ENCODE measurements at places on chromosomes 7 and 10. TPM values are rescaled to one million over a fixed set of nuclear protein-coding genes. Genes with fewer than 3 reads are reported as not detected.

DNA sequence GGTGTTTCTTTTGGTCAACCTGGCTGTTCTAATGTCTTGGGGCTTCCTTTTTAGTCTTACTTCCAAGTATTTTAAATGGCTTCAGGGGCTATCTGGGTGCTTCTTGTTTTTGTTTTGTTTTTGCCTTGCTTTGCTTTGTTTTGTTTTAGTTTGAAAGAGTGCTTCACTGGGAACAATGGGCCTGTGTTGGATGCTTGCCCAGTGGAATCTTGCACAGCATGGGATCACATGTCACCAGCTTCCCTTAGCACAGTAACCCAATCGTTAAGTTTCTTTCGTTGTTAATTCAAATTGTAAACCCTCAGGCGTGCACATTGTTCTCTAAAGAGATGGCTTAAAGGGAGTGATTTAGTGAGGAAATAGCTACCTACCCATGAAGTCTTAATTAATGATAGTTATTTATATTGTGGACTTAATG, 8.9 kb downstream of the COL17A1 start:
- H3K27me3 ChIP-seq = no peaks in the 10 kb centered on the region
- no peak overlapping the region for H3K4me3 ChIP-seq
- no peak overlapping the region for H3K27ac ChIP-seq

DNA sequence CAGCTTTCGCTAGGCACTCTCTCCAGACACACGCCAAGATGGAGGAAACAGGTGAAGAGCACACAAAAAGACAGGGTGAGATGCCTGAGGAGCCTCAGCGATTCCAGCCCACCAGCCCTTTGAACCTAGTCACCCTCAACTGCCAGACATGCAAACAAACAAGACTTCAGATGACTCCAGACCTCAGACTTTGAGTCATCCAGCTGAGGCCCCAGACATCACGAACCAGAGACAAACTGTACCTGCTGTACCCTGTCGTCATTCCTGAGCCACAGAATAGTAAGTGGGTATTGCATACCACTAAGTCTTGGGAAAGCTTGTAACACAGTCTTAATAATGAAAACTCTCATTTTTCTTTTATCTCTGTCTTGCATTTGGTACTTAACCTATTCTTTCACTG, 126.6 kb upstream of the LSM8 start:
- no peak for DNase-seq
- H3K27me3 ChIP-seq = no peaks in the 10 kb centered on the region
- no peaks in the 10 kb centered on the region for H3K4me1 ChIP-seq

Gene MCMBP
- total RNA-seq = 45.3 TPM

GRCh38 chr10:88111294-88111693, 247.9 kb downstream of the PTEN start:
- no peak overlapping the region for H3K27ac ChIP-seq
- H3K4me1 ChIP-seq = no peaks in the 10 kb centered on the region
- H3K4me3 ChIP-seq = no peak overlapping the region
- no peaks in the 10 kb centered on the region for H3K36me3 ChIP-seq
- H3K27me3 ChIP-seq = no peaks in the 10 kb centered on the region

DNA sequence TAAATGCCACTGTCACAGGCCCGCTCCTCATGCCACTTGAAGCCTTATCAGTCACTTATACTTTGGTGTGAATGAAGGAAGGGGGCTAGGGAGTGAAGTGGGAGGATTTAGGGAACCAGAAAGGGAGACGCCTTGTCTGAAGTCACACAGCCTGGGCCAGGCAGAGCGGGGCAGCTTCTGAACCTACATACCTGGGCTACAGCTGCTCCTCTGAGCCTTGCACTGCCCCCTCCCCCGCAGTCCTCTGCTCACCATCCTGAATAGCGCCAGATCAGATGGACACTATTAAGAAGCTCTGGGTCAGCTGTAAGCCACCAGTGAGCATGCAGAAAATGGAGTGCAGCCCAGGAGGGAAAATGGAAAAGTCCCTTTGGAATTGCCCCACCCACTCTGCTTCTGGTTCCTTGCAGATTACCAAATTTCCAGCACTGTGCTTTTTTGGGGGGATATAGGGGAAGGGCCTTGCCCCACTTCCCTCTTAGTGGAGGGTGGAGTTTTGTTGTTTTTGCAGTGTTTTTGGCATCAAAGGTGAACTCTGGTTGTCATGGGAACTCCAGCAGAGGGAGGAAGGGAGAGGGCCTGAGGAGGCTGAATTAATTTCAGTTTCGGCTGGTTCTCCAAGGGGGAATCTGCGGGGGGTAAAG, 35.0 kb upstream of the ADCYAP1R1 start:
- H3K27me3 ChIP-seq = no peaks in the 10 kb centered on the region
- H3K4me1 ChIP-seq = no peaks in the 10 kb centered on the region
- H3K27ac ChIP-seq = no peak overlapping the region
- DNase-seq = peak; percentile 24
- no peak overlapping the region for H3K4me3 ChIP-seq
- no peaks in the 10 kb centered on the region for H3K36me3 ChIP-seq

DNA sequence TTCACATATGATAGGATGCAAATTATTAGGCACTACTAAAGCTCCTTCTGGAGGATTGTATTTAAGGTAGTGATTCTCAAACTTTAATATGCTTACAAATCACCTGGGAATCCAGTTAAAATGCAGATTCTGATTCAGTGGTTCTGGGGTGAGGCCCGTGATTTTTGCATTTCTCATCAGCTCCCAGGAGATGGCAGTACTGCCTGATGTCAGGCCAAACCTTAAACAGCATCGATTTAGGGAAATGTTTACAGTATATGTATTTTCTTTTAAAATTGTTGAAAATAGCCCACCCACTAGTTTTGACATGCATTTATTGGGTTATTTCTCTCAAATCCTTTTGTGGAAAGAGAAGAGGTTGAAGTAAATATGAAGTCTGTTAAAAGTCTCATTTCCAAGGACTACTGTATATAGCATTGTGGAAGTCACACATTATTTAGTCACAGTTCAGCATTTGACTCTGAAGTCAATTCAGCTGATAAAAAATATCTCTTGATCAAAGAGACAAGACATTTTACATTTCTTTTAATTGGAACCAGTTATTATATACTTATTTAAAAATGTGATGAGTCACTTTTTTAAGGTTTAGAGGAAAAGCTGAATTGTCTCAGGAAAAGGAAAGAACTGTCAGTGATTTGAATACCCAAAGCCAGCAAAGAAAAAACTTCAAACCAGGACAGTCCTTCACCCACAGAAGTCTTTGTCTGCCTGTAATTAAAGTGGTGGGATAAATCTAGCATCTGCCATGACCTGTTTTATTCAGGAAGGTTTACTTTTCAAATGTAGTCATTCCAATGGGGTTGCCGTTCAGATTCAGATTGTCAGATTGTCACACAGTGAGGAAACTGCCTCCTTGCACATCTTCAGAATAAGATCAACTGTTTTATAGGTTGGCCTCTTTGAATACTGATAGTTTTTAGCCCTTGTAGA, 21.1 kb upstream of the HBP1 start:
- no peak overlapping the region for H3K4me3 ChIP-seq
- H3K36me3 ChIP-seq = no peaks in the 10 kb centered on the region
- no peak overlapping the region for H3K27ac ChIP-seq
- H3K27me3 ChIP-seq = no peaks in the 10 kb centered on the region
- no peaks in the 10 kb centered on the region for H3K4me1 ChIP-seq

Gene DUSP5
- 23.7 TPM for total RNA-seq

Gene SEMA4G
- 6.1 TPM for total RNA-seq

GRCh38 chr7:128867241-128867640, 4.6 kb downstream of the ATP6V1F start:
- no peak overlapping the region for H3K27ac ChIP-seq
- H3K36me3 ChIP-seq = peaks cover 16% of the 10 kb centered on the region
- no peak overlapping the region for H3K4me3 ChIP-seq
- H3K4me1 ChIP-seq = peaks cover 14% of the 10 kb centered on the region
- no peaks in the 10 kb centered on the region for H3K27me3 ChIP-seq

- H3K36me3 ChIP-seq = no peaks in the 10 kb centered on the region
- H3K27ac ChIP-seq = no peak overlapping the region
- no peak overlapping the region for H3K4me3 ChIP-seq
Observed at GRCh38 chr7:118777308-118777707, 552.8 kb downstream of the ANKRD7 start.

Gene CRYGN
- total RNA-seq = 0.22 TPM

- DNase-seq = no peak
- no peaks in the 10 kb centered on the region for H3K27me3 ChIP-seq
- H3K4me1 ChIP-seq = no peaks in the 10 kb centered on the region
- H3K27ac ChIP-seq = no peak overlapping the region
Observed at GRCh38 chr10:91017198-91017597, 96.3 kb upstream of the ANKRD1 start.

GRCh38 chr10:15325243-15325943, 45.7 kb downstream of the FAM171A1 start:
- H3K27ac ChIP-seq = peak overlapping the region; percentile 48
- DNase-seq = no peak
- H3K27me3 ChIP-seq = no peaks in the 10 kb centered on the region

- no peak for DNase-seq
- H3K27ac ChIP-seq = no peak overlapping the region
- H3K4me1 ChIP-seq = peaks cover 19% of the 10 kb centered on the region
- H3K36me3 ChIP-seq = no peaks in the 10 kb centered on the region
Observed at GRCh38 chr7:134357486-134357885, 40.8 kb upstream of the SLC35B4 start.

Data from kidney (tissue), 22 donors.